ENCODE measurements at places on chromosomes 11 and 22. TPM values are rescaled to one million over a fixed set of nuclear protein-coding genes. Genes with fewer than 3 reads are reported as not detected.
A peak's percentile ranks its signal among the peaks of the same experiment; 100 is the strongest.

The MUC6 gene
- not detected for total RNA-seq

The KRTAP5-8 gene
- total RNA-seq, result 6.0 TPM

The AIFM3 gene
- 21.9 TPM for total RNA-seq

The TRIM5 gene
- total RNA-seq, result 8.1 TPM

The SLC5A12 gene
- 226 TPM for total RNA-seq

The MUC5AC gene
- not detected for total RNA-seq

- H3K36me3 ChIP-seq, result no peaks in the 10 kb centered on the region
- no peak overlapping the region for H3K4me3 ChIP-seq
- H3K27me3 ChIP-seq, result no peaks in the 10 kb centered on the region
- H3K27ac ChIP-seq, result no peak overlapping the region
Observed at GRCh38 chr11:11467312-11467711, 114.3 kb upstream of the CSNK2A3 start.

- no peaks in the 10 kb centered on the region for H3K36me3 ChIP-seq
- no peak overlapping the region for H3K4me3 ChIP-seq
- no peak overlapping the region for H3K27ac ChIP-seq
- no peaks in the 10 kb centered on the region for H3K27me3 ChIP-seq
Observed at GRCh38 chr11:68455485-68455884, 5.1 kb upstream of the PPP6R3 start.

GRCh38 chr11:124085997-124086846 is 29.0 kb upstream of the VWA5A start:
- no peaks in the 10 kb centered on the region for H3K36me3 ChIP-seq
- H3K27me3 ChIP-seq, result no peaks in the 10 kb centered on the region
- no peak overlapping the region for H3K4me3 ChIP-seq

- DNase-seq, result no peak
- no peaks in the 10 kb centered on the region for H3K36me3 ChIP-seq
- H3K27ac ChIP-seq, result no peak overlapping the region
- H3K4me3 ChIP-seq, result no peak overlapping the region
Observed at GRCh38 chr22:37342065-37342464, 59.8 kb downstream of the CYTH4 start.

DNA sequence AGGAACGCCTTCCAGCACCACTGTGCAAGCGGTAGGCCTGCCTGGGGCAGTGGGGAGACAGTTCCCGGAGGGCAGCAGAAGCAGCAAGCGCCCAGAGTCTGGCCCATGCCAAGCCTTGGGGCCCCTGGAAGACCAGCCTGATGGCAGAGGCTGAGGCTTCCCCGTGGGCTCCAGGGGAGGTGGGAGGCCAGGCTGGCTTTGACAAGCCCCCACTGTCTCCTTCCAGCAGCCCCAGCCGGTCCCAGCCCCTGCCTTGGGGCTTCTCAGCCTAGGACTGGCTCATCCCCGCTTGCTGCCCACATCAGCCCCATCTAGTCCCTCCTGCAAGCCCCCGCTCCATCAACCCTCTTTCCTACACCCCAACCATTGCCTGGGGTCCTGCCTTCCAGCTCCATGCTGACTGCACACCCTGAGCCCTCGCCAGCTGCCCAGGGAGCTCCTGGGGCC is 46.7 kb downstream of the IGF2 start:
- DNase-seq, result no peak
- no peak overlapping the region for H3K27ac ChIP-seq
- no peaks in the 10 kb centered on the region for H3K4me1 ChIP-seq
- no peak overlapping the region for H3K4me3 ChIP-seq

DNA sequence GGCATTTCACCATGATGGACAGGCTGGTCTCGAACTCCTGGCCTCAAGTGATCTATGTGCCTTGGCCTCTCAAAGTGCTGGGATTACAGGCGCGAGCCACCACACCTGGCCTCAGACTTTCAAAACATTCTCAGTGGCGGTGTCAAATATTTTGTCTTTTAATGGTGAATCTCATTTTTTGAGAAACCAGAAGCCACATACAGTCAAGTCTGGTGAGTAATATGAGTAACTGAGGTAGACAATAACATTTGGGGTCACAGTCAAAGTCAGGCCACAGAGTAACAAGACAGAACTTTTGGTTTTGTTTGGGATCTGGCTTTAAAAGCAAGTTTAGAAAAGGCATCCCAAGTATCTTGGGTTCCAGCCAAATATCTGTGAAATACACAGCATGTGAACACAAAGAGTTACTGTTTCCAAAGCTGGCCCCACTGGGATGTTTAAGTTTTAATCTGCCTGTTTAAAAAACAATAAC is 5.6 kb upstream of the TMA7B start:
- H3K36me3 ChIP-seq, result no peaks in the 10 kb centered on the region
- H3K4me3 ChIP-seq, result no peak overlapping the region
- no peaks in the 10 kb centered on the region for H3K27me3 ChIP-seq
- peaks cover 8% of the 10 kb centered on the region for H3K4me1 ChIP-seq
- DNase-seq, result no peak

DNA sequence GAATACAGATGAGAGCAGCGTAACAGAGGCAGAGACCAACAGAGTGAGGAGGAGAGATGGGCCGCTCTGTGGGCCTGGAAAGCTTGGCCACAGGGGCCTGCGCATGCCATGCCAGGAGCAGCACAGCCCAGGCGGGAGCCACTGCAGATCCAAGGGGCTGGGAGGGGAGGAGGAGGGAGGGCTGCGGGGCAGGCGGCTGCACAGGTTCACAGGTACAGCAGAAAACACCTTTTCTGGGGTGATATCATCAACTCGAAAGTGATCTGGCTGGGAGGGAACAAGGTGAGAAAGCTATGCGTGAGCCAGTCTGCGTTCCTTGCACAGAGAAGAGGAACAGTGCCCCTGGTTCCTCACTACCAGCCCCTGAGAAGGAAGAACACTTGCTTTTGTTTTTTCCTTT is 14.8 kb downstream of the VPS37C start:
- no peaks in the 10 kb centered on the region for H3K27me3 ChIP-seq
- no peak overlapping the region for H3K4me3 ChIP-seq
- no peak overlapping the region for H3K27ac ChIP-seq
- H3K4me1 ChIP-seq, result peaks cover 39% of the 10 kb centered on the region

DNA sequence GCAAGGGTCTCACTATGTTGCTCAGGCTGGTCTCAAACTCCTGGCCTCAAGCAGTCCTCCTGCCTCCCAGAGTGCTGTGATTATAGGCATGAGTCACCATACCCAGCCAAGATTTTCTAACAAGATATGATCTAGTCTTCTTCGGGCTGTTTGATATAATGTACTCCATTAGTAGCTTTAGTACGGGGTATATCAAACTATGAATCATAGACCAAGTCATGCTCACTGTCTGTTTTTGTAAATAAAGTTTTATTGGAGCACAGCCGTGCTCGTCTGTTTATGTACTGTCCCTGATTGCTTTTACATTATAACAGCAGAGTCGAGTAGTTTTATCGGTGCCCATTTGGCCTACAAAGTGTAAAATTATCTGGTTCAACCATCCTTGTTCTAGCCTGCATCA is 43.9 kb upstream of the GRIK4 start:
- no peak for DNase-seq
- no peaks in the 10 kb centered on the region for H3K27me3 ChIP-seq
- no peak overlapping the region for H3K4me3 ChIP-seq
- H3K36me3 ChIP-seq, result peaks cover 91% of the 10 kb centered on the region
- no peaks in the 10 kb centered on the region for H3K4me1 ChIP-seq

DNA sequence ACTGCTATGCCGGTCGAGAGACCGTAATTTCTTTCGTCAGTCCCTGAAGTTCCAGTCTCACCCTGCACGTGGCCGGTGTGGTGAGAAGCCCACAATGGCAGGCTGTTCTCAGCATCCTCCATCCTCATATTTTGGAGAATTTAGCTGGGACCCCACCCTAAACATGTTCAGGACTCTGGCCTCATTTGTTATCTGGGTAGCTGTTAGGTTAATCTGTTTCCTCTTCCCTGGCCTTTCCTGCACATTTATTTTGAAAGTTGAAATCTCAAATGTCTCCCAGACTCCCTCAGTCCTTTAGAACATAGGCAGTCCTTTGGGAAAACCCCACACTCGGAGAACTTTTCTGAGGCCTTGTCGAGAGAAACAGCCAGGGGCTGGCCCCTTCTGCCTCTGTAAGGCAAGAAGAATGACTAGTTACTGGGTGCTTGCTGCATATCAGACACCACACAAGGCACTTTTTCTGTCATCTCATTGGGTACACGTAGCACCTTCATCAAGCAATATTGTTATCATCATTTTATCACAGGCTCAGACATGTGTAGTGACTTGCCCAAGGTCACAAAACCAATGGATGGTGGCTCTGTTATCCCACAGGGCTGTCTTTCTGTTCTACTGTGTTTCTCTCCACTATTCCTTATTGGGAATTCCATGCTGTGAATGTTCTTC is 109.3 kb upstream of the CRYBB3 start:
- DNase-seq, result no peak
- H3K36me3 ChIP-seq, result no peaks in the 10 kb centered on the region
- H3K4me1 ChIP-seq, result peaks cover 11% of the 10 kb centered on the region
- no peak overlapping the region for H3K4me3 ChIP-seq

DNA sequence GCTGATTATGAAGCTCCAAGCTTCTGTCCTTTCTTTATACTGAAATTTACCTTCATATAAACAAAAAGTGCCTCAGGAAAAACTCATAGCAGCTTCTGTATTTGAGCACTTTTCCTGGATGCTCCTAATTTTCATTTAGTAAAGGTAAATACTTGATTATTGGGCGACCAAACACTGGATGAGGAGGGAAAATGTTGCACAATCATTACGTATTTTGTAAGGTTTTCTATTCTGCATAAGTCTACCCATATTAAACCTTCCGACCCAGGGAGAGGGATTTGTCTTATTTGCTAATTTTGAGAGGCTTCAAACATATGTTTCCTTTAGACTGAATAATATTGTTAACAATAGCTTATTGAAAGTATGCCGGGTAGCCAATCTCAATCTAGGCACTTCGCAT is 4.3 kb upstream of the SLC6A5 start:
- no peak overlapping the region for H3K4me3 ChIP-seq
- no peaks in the 10 kb centered on the region for H3K4me1 ChIP-seq
- no peaks in the 10 kb centered on the region for H3K27me3 ChIP-seq
- DNase-seq, result no peak

- H3K4me3 ChIP-seq, result no peak overlapping the region
- no peak overlapping the region for H3K27ac ChIP-seq
Observed at GRCh38 chr22:30185129-30185528, 61.4 kb downstream of the LIF start.

DNA sequence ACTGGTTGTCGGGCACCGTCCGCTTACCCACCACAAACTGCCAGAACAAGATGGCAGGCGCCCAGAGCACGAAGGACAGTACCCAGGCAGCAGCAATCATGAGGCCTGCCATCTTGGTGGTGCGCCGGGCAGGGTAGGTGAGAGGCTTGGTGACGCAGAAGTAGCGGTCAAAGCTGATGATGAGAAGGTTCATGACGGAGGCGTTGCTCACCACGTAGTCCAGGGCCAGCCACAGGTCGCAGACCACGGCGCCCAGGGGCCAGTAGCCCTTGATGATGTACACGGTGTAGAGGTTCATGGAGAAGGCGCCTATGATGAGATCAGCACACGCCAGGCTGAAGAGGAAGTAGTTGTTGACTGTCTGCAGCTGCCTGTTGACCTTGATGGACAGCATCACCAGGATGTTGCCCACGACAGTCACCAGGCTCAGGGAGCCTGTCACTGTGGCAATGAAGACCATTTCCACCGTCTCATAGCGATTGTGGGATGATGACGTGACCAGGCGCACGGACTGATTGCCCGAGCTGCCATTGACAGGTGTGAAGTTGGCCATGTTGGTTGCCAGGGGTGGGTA is 4.6 kb downstream of the MDK start:
- no peaks in the 10 kb centered on the region for H3K36me3 ChIP-seq
- H3K4me1 ChIP-seq, result no peaks in the 10 kb centered on the region

DNA sequence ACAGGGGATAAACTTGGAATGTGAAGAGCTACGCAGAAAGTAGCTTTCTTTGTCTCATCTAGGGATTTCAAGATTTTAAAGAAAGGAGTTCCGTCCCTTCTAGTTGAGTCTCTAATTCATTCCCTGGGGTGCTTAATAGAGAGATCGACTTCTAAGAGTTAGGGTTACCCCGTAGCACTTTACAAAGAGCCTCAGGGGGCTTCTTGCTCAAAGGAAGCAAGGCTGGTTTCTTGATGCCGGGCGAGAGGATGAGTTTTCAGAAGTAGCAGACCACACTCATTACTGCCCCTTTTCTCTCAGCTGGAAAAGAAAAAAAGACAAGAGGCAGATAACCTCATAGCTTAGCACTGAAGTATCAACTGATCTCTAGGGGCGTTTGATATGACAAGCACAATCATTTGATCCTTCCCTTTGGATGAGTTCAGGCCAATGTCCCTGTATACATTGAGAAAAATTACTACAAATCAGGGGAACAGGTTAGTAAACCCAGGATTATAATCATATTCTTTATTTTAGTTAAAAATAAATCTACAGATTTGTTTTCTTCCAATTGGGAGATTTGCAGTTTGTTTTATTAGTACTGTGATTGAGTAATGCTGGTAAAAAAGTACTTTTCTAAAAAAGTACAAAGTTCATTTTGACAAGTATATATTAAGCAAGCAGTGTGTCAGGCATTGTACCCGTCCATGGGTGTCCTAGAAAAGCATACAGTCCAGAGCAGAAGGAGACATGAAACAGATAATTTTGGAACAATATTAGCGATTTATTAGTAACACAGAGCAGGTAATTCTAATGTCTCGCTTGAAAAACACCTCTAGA is 18.7 kb downstream of the ELMOD1 start:
- H3K27ac ChIP-seq, result no peak overlapping the region
- no peaks in the 10 kb centered on the region for H3K4me1 ChIP-seq
- no peak overlapping the region for H3K4me3 ChIP-seq
- H3K27me3 ChIP-seq, result no peaks in the 10 kb centered on the region

GRCh38 chr11:76654298-76654851 is 16.2 kb downstream of the LRRC32 start:
- DNase-seq, result peak; percentile 54
- no peaks in the 10 kb centered on the region for H3K27me3 ChIP-seq
- no peaks in the 10 kb centered on the region for H3K36me3 ChIP-seq
- H3K4me1 ChIP-seq, result peaks cover 31% of the 10 kb centered on the region
- H3K4me3 ChIP-seq, result no peak overlapping the region

- H3K27me3 ChIP-seq, result no peaks in the 10 kb centered on the region
- no peaks in the 10 kb centered on the region for H3K4me1 ChIP-seq
- no peak overlapping the region for H3K27ac ChIP-seq
- H3K4me3 ChIP-seq, result no peak overlapping the region
- H3K36me3 ChIP-seq, result no peaks in the 10 kb centered on the region
Observed at GRCh38 chr11:2714871-2715270, 15.1 kb upstream of the KCNQ1OT1 start.

DNA sequence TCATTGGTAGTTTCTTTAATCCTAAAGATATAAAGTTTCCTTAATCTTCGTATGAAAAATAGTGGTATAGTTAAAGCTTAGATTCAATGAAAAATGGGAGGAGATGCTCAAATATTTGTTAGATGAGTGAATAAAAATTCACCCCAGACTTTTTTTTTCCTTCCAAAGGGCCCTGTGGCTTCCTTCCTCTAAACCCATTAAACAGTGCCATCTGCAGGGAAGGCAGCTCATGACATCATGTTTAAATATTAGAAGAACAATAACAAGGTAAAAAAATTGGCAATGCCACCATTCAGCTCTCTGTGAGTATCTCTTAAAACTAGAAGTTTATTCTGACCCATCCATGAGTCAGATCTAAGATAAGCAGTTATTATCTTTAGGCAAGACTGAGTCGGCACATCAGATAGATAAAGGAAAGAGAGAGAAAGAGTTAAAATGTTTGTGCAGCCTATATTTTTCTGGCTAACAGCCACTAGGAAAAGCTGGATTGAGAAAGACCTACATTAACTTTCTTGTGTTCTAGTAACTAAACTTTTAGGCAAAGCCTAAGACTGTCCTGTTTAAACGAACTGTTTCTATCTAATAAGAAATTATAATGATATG is 19.1 kb upstream of the OOSP1 start:
- H3K36me3 ChIP-seq, result no peaks in the 10 kb centered on the region
- no peaks in the 10 kb centered on the region for H3K4me1 ChIP-seq
- H3K27ac ChIP-seq, result no peak overlapping the region
- H3K4me3 ChIP-seq, result no peak overlapping the region
- DNase-seq, result no peak
- H3K27me3 ChIP-seq, result no peaks in the 10 kb centered on the region

Data from Peyer's patch (tissue), 4 donors.